ENCODE measurements at places on chromosomes 11 and 22.

DNA sequence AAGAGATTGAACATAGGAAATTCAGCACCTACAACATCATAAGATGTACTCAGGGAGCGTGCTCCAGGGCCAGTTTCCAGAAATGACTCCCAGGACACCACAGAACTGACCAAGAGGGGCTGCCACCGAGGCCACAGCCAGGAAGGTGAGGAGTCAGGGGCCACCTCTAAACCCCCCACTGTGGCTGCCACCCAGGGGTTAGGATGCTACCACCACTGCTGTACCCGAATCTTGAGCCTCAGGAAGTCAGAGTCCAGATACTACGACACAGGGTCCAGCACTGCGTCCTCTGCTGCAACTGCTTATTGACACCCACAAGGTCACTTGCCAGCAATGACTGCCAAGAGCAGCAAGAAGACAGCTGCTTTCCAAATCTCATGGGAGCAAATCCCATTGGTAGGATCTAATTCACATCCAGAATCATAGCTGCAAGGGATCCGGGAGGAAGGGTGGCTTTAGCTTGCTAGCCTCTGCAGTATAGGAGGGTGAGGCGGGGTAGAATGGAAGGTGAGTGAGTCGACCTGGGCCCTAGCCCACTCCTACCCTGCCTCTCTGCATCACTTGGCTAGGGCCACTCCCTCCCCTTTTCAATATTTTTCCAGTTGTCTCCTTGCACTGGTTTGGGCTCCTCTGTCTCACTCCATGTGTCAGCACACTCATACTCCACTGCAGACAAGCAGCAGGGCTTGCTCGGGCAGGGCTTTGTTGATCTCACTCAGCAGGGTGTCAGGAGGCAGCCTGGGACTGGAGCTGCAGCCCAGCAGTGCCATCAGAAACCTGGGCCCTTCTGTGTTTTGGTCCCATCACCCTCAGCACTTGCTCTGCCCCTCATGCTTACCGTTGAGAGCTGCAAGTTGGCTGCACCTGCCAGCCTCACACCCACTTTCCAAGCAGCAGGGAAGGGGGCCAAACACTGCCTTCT is 18.1 kb upstream of the CYTH4 start:
- DNase-seq: no peak

GRCh38 chr11:73306977-73307322 is 1.1 kb upstream of the ARHGEF17 start:
- no peak for DNase-seq

GRCh38 chr11:101816613-101817012 is 98.2 kb upstream of the CEP126 start:
- no peak for DNase-seq

DNA sequence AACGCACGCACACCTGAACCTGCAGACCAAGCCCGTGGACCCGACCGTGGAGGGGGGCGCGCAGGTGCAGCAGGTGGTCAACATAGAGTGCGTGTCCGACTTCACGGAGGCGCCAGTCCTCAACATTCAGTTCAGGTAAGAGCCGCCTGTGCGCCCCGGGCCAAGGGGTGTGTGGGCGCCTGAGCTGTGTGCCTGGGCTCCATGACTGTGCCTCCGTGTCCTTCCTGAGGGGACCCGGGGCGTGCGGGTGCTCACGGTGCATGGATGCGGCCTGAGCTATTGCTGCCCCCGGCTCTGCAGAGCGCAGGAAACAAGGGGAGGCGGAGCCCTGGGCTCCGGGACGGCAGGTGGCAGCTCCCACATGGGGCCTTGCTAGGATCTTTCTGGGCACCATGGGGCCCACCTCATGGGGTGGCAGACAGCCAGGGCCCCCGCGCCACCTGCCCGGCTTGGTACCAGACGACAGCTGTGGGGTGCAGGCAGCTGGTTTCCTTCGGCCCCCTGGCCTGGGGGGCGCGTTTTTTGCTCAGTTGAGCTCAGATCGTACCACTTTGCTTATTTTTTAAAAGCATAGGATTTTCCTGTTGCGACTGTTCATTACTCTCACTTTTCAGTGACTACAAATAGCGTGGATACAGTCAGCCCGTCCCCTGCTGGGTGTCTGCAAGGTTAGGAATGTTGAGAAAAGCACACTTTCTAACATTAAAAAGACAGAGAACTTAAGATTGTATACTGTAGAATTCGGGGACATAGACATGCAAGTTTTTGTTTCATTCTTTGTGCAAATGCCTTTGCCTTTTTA is 28.3 kb downstream of the MUC6 start:
- DNase-seq: no peak

DNA sequence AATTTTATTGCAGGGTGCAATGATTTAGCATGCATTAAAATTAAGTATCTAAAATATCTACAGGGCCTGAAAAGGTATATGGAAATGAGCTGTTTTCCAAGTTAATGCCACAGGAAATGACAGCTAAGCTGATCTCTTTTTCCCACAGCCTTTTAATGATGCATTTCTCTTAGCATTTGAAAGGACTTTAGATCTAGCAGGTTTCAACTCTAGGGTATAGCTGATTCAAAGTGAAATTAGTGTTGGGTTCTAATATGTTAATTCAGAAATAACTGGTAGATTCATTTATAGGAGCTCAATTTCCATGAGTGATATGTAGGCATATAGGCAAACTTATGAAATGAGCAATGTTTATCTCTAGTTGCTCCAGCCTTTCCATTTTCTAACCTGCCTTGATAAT is 274.2 kb downstream of the CASP12 start:
- no peak for DNase-seq

DNA sequence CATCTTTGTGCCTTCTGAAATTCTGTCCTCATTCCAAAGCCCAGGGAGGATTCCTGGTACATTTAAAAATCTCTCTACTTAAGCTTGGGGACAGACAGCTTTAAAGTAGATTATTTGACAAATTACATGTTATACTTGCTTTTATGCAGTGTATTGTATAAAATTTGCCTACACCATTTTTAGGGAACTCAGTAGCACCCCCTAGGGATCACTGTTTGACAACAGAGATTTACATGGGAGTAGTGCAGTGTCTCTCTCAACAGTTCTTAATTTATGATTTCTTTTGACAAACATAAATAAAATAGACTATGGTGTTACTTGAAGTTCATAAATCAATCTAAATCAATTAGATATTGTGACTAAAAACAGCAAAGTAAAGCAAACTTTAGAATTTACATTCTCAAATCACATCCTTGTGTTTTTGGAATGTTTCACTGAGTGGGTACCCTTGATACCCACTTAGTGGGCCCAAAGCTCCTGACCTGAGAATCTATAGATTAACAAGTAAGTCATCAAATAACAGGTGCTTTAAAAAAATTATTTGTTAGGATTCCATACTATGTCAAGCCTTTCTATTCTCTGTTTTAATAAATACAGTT is 428.8 kb downstream of the DYNC2H1 start:
- DNase-seq: no peak

DNA sequence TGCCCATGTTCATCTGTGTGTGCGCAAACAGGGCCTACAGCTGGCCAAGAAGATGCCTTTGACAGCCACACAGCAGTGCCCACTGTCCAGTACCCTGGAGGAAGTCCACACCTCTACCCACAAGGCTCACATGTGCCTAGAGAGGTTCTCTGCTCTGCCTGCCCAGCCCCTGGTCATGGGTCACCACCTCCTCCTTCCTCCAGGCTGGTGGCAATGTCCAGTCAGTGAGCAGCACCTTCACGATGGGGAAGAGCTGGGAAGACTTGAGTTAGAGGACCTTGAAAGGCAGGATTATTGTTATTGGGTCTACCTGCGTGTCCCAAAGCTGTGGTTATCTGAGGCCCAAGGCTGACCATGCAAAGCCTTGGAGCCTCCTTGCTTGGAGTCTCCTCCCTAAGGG is 28.4 kb upstream of the TTC12 start:
- DNase-seq: no peak

DNA sequence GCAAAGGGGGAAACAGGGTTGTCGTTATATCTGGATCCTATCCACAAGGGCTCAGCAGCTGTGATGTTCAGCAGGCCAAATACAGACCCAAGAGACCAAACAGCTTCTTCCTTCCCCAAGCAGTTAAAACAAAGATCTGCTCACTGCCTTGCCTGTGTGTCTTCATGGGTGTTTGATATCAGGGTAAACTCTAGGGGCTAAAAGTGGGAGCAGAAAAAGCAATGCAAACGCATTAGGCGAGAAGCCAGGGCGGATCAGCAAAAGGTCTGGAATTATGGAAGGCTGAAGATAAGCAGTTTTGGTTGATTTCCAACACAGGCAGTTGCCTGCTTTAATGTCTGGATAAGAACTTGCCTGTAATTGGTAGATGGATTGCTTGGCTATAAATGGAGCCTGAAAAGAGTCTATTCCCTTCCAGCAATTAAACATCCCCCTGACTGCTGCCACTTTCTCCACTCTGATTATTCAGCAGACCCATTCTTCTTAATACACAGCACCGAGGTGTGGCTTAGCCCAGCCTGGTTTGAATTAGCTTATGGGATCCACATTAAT is 126.3 kb downstream of the COMMD9 start:
- DNase-seq: no peak

DNA sequence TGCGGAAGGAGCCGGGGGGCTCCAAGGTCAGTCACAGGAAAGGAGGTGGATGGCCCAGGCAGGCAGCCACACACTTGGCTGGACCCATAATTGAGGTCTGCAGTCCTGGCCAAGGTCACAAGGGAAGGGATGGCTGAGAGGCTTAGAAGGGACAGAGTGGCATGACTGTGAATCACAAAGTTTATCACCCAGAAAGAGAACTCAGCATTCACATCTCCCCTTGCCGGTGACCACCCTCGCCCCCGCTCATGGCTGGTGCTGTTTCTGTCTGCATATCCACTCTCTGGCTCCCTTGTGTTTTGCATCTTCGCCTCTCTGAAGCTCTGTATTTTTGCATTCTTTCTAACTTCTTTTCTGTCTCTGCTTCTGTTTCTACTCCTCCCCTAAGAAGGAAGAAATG is 117.5 kb downstream of the FEZ1 start:
- no peak for DNase-seq

DNA sequence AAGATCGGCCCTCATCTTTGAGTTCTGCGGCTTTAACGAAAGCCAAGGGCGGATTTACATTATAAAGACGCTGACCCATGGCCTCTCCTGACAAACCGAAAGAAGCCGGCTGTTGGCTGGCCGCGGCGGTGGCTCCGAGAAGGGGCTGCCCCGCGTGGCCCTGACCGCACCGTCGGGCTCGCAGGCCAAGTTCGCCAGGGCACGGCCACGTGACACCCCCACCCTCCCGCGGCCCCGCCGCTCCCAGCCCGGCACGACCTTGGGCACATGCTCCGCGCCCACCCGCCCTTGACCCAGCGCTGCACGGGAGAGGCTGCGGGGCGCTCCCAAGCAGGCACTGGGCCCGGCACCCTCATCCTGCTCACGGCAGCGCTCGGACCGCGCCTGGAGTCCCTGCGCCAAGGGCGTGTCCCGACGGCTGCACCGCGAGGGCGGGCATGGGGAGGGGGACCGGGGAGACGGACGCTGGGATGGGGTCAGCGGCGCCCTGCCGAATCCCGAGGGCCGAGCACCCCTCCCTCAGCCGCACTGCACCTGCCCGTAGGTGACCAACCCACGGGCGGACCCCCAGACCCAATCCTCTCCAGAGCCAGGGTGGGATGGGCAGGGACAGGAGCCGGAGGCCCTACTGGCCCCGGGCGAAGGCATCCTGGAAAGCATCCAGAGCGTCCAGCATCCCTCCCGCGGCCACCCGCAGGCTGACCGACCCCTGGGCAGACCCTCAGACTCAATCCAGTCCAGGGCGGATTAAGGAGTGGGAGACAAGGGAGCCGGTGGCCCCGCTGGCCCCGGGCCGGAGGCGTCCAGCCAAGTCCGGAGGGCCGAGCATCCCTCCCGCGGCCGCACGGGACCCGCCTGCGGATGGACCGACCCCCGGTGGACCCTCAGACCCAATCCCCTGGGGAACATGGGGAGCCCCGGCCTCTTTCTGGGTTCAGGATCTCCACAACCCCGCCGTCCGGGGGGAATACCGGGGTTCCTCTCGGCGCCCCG is 759 bp downstream of the CPT1A start:
- peak; percentile 48 for DNase-seq

DNA sequence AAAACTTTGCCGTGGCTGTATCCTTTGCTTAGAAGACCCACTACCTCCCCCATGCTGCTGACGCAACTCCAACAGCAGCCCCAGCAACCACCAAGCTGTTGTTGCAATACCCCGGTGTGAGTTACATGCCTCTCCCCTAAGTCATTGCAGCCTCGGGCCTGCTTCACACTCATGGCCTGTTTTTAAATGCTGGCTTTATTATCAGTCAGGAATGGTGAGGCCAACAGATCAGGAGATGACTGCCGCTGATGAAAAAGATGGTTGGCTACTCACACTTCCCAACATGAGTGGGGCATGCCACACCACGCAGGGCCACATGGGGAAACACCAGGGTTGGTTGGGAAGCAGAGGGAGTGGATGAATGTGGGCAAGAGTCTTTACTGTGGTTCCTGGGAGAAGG is 171.5 kb upstream of the SYT13 start:
- no peak for DNase-seq

GRCh38 chr22:22369964-22370270 is 125.3 kb downstream of the VPREB1 start:
- no peak for DNase-seq

GRCh38 chr11:111512296-111513239 is at the start of gene BTG4:
Gene BTG4 (minus strand): TSS chr11:111512386. CDS start chr11:111498776, 13,610 bp downstream.
- peak; percentile 70 for DNase-seq

DNA sequence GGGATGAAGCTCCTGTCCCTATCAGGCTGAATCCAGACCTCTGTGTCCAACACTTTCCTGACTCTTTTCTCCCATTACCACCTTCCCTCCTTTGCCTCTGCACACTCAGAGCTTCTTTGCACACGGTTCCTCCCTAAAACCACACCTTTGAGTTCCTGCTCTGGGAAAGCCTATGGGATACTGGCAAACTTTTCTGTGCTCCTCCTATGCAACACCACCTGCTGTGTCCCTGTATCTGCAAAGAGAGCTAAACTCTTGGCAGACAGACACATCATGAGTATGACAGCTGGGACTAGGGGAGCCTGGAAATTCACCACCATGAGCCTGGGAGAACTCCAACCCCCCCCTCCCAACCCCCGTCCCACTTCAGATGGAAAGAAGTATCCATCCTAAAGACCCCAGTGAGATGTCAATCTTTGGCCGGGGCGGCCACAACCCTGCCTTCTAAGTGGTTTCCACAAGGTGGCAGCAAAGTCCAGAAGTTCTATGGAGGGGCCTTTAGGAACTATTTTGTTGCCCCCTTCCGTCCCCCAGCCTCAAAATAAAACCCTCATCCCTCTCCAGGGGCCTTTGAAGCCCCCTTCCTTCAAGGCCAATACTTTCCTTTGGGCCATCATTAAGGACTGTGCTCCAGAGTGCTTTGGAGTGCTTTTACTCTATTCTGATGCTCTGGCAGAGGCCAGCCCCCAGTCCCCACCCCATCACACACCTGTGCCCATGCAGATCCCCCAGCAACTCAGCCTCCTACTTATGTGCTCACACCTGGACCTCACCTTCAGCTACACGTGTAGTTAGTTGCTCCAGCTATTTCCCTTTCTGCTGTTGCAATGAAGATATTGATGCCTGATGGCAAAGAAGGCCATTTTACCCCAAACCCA is 19.4 kb downstream of the HTR3A start:
- DNase-seq: no peak

DNA sequence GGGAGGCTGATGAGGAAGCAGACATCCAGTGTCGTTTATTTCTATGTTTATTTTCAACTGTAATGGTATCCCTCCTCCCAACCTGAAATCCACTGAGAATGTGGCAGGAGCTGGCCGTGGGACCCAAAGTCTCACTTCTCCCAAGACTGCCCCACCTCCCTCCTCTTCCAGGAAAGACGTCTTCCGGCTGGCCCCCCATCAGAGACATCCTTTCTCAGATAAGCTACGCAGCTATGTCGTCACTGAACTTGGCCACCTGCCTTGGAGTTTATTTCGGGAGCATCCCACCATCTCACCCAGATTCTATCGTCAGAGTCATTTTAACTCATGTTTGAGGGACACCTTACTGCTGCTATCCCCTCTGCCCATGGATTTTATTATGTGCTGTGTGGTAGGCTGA is 13.9 kb downstream of the TMEM184B start:
- DNase-seq: no peak

- no peak for DNase-seq
Observed at GRCh38 chr11:93611836-93612677, 49.4 kb upstream of the CEP295 start.

All from NCI-H526 treated with DMSO at 0.1 percent for 48 hours (cell line).